ENCODE measurements at places on chromosomes 13 and 19.

- DNase-seq, result no peak
Observed at GRCh38 chr13:52911340-52911739, 62.9 kb upstream of the PCDH8 start.

- DNase-seq, result no peak
Observed at GRCh38 chr13:28420704-28421103, 74.2 kb downstream of the FLT1 start.

DNA sequence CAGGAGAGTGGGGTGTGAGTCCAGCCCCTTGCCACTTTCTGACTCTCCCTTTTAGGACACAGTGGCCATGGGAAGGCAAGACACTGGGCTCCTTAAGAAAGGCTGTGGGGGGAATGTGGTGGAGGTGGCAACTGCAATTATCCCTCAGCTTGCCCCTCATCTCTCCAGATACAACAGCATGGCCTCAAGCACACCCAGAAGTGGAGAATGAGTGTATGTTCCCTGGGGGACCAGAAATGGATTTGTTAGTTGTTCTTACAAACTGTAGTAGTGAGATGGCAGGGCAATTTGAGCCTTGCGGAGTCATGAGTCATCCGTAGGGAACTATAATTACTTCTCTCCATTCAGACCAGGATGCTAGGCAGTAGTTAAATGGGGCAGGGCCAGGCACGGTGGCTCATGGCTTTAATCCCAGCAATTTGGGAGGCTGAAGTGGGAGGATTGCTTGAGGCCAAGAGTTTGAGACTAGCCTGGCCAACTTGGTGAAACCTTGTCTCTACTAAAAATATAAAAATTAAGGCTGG lies 25.6 kb upstream of the CXCL17 start:
- DNase-seq, result peak; percentile 80

GRCh38 chr13:62635161-62635560 lies 1219.5 kb upstream of the PCDH20 start:
- no peak for DNase-seq

- peak; percentile 69 for DNase-seq
Observed at GRCh38 chr19:30029721-30030510, 87.9 kb downstream of the URI1 start.

DNA sequence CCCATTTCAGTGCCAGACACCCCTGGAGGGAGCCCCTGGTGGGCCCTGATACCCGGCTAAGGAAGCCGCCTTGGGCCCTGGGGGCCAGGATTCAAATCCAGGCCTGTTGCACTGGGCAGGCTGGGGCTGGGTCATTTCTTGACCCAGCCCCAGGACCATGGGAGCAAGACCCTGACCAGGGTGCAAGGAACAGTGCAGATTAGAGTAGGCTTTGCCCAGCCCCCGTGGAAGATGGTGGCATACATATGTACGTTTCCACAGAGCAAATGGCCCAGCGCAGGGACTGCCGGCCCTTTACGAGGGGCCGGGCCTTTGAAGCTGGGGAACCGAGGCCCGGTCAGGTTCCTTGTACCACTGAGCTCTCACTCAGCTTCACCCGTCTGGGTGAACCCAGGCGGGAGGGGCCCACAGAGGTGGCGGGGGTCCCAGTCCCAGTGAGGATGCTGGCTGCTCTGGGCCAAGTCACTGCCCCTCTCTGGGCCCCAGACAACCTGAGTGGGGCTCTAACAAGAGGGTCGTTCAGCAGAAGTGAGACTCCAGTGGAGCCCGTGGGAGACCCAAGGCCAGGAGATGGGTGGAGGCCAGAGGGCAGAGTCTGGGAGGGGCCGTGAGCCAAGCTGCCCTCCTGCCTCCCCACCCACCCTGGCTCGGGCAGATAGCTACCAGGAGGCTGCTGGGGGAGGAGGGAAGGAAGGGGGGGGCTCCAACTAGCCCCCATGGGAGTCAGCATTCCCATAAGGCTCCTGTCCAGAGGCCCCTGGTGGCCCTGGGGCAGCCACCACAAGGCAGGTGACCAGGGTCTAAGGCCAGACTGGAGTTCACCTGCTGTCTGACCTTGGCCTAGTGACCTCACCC lies 2.7 kb downstream of the MKNK2 start:
- DNase-seq, result no peak

DNA sequence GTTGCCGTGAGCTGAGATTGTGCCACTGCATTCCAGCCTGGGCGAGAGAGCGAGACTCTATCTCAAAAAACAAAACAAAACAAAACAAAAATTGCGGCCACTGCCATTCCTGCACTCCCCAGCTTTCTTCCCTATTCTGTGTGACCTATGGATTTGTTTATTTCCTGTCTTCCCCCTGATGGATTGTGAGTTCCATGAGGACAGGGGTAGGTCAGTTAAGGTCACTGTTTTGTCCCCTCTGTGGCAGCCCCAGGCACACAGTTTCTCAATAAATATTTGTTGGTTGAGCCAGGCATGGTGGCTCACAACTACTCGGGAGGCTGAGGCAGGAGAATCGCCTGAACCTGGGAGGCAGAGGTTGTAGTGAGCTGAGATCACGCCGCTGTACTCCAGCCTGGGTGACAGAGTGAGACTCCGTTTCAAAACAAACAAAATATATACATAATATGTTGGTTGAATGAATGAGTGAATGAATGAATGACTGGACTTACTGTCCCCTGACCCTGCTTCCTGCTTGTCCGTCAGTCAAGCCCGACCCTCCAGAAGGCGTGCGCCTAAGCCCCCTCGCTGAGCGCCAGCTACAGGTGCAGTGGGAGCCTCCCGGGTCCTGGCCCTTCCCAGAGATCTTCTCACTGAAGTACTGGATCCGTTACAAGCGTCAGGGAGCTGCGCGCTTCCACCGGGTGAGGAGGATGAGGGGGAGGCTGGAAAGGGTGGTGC lies 5.0 kb downstream of the EBI3 start:
- DNase-seq, result no peak

DNA sequence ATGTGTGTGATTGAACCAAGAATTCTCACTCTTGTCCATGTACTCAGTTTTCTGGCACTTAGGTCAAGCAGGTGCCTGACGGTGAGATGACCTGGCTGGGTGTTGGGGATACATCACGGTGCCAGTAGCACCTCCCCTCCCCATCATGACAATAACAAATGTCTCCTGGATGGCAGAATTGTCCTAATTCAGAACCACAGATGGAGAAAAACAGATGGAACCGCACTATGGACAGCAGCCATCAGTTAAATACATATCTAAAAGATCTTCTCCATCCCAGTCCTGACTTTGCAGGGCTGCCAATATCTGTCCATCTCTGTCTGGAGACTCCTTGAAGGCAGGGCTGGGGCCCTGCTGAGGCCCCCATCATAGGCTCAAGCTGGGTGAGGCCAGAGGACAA lies 126.9 kb downstream of the PTPRS start:
- no peak for DNase-seq

- DNase-seq, result no peak
Observed at GRCh38 chr13:33411312-33411711, 125.8 kb upstream of the STARD13 start.

- no peak for DNase-seq
Observed at GRCh38 chr13:78015782-78016181, 97.2 kb upstream of the EDNRB start.

GRCh38 chr13:94722609-94723345 lies 10.4 kb upstream of the SOX21 start:
- DNase-seq, result no peak

DNA sequence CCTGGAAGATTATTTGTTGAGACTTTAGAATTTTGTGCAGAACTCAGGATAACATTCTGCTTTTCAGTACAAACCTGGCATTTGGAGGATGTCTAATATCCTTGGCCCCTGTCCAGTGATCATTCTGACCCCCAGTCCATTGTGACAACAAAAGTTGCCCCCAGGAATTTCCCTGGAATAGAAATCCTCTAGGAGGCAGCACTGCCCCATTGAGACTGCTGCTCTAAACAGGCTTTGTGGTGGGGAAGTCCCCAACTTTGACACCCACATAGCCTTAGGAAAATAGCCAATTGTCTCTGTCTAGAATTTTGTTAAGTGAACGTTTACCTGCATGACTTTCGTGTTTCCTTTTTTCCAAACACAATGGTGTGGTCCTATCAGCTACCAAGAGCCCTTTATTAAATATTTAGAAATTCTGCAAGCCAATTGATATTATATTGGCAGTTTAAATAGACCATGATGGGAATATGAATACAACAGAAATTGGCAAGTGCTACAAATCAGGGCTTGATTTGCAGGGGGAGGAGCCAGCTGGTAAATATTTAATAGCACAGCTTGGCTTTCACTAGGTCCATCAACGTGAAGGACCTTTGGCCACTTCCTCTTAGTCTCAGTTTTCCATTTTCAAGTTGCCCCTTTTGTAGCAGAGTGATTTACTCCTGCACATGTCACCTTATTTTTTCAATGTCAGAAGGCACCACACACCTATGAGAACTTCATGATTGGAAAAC lies 451.7 kb downstream of the EFNB2 start:
- DNase-seq, result peak; percentile 44

DNA sequence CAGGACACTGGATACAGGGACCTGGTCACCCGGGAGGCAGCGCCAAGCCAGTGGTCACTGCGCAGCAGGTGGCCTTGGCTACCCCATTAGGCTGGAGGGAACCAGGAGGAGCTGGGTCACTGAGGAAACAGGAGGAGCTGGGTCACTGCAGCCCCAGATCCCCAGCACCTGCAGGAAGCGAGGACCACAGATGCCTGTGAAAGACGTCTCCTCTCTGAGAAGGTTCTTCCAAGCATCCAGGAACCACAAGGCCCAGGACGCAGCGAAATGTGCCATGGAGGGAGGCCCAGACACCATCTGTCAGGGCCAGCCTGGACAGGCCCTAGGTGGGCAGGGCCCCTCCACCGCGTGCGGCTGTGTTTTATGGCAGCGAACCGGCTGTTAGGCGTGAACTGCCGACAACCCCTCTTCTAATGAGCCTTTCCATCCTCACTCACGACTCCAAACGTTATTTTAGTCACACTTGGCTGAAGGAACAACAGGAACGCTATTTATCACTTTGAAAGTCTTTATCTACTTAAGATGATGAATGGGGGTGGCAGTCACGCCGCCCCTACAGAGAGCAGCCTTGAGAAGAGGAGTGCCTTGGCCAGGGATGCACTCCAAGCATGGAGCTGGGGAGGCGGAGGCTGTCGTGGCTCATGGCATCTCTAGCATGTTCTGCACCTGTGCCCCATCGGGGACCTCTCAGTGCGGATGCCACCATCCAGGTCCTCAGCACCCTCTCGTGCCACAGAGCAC lies 53.3 kb downstream of the CEBPG start:
- no peak for DNase-seq

- peak; percentile 81 for DNase-seq
Observed at GRCh38 chr19:48637948-48638830, 1.0 kb upstream of the DBP start.

- no peak for DNase-seq
Observed at GRCh38 chr19:34618410-34618809, 58.5 kb downstream of the SCGB2B2 start.

GRCh38 chr13:45295536-45295935 lies 45.4 kb downstream of the TPT1 start:
- no peak for DNase-seq

DNA sequence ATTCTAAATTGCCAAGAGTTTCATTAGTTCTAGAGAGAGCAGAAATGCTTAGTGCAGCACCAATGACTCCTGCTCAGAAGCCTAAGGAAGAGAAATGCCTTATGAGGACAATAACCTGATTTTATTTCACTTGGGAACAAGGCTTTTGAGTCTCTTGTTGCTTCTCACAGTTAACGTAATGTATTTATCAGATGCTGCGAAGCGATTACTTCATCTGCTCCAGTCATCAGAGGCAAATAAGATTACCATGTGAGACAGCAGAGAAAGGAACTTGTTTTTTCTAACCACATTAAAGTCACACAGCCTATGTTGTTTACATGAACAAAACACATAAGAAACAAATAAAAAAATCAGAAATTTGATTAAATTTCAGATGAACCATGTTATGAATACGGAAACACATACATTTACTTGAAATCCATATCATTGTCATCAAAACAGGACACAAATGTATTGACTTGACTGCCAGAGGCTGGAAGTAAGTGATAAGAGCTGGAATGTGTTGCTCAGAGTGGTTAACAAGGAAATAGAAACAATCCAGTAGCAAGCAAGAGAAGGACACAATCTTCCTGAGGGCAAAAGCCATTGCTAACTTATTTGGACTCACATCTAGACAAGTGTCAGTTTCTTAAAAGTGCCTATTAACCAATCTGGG lies 147.3 kb downstream of the LHFPL6 start:
- DNase-seq, result no peak

DNA sequence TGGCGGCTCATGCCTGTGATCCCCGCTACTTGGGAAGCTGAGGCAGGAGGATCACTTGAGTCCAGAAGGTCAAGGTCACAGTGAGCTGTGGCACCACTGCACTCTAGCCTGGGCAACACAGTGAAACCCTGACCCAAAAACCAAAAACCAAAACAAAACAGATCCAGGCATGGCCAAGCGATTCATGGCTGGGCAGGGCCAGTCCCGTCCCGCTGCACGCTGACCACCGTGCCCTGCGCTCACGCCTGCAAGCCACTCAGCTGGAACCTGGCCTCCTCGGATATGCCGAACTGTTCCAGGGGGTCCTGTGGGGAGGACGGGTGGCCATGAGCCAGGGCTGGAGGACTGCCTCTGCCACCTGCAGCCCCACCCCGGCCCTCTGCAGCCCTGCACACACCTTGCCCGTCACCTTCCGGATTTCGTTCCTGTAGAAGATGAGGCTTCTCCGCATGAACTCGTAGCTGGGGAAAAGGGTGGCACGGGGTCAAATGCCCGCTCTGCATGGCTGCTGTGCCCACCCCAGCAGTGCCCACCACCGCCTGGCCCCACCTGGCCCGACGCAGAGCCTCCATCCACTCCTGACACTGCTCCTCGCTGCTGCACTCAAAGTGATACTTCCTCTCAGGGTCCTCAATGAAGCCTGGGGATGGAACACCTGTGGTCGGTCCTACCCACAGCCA lies 2.4 kb downstream of the PLEKHJ1 start:
- DNase-seq, result no peak

DNA sequence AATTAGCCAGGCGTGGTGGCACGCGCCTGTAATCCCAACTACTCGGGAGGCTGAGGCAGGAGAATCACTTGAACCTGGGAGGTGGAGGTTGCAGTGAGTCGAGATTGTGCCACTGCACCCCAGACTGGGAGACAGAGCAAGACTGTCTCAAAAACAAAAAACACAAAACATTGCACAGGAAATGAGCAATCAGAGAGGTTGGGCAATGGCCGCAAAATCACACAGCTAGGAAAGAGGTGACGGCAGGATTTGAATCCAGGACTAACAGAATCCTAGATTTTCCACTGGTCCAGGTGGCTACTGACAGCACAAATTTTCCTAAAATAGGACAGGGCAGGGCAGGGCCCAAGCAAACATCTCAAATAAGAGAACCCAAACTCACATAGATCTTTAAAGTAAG lies 23.3 kb downstream of the PTPRS start:
- DNase-seq, result no peak

- no peak for DNase-seq
Observed at GRCh38 chr13:46861959-46862358, 34.9 kb downstream of the HTR2A start.

DNA sequence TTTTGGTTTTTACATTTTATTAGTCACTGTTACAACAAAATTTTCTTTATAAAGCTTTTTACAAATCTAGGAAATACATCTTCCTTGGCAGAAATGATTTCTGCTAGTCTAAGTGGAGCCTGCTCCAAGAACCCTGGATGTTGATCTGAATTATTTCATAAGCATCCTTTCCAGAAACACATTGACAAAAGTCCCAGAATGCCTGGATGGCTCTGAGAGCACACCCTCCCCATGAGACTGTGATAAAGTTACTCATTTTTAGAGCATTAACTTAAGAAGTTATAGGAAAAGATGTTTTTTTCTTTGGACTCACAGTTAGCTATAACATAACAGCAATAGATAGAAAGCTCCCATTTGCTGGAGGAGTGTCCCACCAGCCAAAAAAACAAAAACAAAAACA lies 559.6 kb upstream of the SPRY2 start:
- no peak for DNase-seq

- no peak for DNase-seq
Observed at GRCh38 chr19:6412061-6412446, 12.6 kb downstream of the KHSRP start.
